Sciatic nerve (tissue), 2 donors: ENCODE measurements at places on chromosomes 4 and X. TPM values are rescaled to one million over a fixed set of nuclear protein-coding genes. Genes with fewer than 3 reads are reported as not detected.

GRCh38 chrX:105695451-105695850 is 126.9 kb upstream of the NRK start:
- no peak for DNase-seq

Gene STBD1
- total RNA-seq: 3.9 TPM

DNA sequence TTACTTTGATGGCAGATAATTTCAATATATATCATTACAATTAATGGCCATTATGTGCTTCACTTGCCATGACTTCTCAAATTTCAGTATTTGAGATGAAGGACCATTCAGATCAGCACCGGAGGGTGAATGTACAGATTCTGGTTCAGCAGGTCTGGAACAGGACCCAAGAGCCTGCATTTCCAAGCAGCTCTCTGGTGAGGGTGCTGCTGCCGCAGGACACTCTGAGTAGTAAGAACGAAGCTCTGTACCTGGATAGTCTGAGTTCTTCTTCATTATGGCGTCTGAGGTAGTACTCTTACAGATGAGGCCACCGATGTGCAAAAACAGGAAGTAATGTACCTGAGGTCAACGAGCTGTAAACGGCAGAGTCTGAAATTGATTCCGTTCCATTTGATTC is 228.2 kb downstream of the FBXW7 start:
- DNase-seq: no peak

Gene SGCB
- 154 TPM for total RNA-seq

- DNase-seq: no peak
Measured at GRCh38 chrX:109841869-109842579, 109.0 kb upstream of the ACSL4 start.

- no peak for DNase-seq
Measured at GRCh38 chr4:53490965-53491622, 100.2 kb downstream of the LNX1 start.

Gene GPR78
- 0.58 TPM for total RNA-seq
